ENCODE measurements at places on chromosomes 1 and 21.

GRCh38 chr1:241507189-241507863 is 12.2 kb downstream of the FH start:
- DNase-seq: no peak

DNA sequence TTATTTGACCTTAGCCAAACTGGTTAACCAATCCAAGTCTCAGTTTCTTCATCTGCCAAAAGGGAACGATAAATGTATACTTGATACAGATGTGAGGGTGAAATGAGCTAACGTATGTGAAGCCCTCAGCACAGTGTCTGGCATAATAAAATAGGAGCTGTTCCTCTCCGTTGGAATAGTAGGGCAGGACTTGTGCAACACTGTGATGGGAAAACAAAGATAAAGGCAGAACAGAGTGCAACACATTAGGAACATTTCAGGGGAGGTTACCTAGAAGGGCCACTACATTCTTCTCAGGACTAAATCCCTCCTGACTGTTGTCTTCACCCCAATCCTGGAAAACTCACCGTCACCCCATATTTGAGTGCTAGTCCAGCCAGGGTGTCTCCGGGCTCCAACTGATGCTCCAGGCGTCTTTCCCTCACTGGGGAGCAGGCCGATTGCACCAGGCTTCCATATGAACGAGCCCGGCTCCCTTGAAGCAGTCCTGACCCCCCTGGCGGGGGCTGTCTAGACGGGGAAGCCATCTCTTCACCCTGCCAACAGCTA is 896 bp downstream of the LYSMD1 start:
- no peak for DNase-seq

- DNase-seq: no peak
Measured at GRCh38 chr1:245279346-245279745, 124.6 kb downstream of the KIF26B start.

GRCh38 chr1:221816899-221817298 is 75.0 kb upstream of the DUSP10 start:
- no peak for DNase-seq

- no peak for DNase-seq
Measured at GRCh38 chr21:46397993-46398392, 60.7 kb upstream of the DIP2A start.

DNA sequence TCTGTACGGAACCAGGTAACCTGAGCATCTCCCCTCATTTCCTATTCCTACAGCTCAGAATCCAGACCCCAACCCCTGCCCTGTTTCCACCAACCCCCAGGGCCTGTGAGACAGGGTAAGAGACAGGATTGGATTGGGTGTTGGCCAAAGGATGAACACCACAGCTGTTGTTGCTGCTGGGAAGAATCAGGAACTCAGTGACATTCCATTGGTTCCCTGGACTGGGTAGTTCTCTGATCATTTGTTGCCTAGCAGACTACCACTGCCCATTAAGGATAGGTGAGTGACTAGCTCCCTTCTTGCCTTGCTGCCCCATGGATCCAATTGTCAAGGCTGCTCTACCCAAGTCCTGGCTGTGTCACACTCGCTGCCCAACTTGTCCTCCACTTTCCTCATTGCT is 10.0 kb downstream of the NCSTN start:
- DNase-seq: no peak
